ENCODE measurements at places on chromosomes 3 and 15.
A peak's percentile ranks its signal among the peaks of the same experiment; 100 is the strongest.

- no peak for DNase-seq
Observed at GRCh38 chr3:156681002-156681401, 6.6 kb downstream of the TIPARP start.

- no peak for DNase-seq
Observed at GRCh38 chr15:41567862-41568261, 8.8 kb downstream of the TYRO3 start.

- DNase-seq, result no peak
Observed at GRCh38 chr3:73734211-73735089, 109.7 kb upstream of the PDZRN3 start.

DNA sequence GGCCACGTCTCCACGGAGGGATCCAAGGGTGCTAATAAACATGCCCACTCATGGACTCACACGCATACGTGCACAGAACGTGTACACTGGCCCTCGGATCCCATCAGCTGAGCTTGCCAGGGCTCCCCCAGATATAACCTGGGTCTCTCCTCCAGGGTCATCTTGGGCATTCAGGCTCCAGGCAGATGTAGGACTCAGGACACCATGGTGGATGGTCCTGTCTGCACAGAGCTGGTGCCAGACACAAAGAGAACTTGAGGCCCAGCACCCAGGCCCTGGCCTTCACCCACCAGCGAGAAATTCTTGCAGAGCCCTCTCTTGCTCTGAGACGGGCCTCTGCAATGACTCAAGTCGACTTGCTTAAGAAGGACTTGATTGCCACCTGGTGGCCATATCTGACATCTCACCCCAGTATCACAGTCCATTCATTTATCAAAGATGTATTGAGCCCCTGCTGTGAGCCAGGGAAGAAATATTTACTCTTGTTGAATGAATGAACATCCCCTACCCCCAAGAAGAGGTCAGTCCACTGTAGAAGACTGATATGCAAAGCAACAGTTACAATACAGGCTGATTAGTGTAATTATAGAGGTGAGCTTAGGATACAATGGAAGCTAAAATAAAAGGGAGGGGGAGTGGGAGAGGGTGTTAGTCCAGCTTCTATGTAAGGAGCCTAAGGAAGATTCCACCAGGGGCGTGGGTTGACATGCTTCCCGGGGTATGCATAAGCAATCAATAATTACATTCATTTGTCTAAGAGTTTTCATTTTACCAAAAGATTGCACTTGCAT, 34.2 kb upstream of the VPS8 start:
- DNase-seq, result peak; percentile 89

GRCh38 chr15:50945725-50946124, 37.2 kb downstream of the AP4E1 start:
- DNase-seq, result no peak

DNA sequence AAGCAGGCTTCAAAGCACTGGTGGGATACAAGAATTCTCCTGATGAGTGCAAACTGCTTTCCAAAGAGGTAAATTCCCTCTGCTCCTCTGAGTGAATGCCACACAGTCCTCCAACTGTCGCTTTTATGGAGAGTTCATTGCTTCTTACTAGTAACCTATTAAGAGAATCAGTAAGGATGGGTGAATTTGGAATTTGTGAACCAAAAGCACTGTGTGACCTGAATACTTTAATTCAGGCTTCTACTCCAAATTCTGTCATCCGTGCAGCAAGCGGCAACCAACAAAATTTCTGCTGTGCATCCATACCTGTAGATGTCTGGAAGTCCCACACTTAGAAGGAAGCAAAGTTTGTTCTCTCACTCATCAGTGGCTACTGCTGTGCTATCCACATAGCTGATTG, 66.7 kb upstream of the SNRK start:
- no peak for DNase-seq

DNA sequence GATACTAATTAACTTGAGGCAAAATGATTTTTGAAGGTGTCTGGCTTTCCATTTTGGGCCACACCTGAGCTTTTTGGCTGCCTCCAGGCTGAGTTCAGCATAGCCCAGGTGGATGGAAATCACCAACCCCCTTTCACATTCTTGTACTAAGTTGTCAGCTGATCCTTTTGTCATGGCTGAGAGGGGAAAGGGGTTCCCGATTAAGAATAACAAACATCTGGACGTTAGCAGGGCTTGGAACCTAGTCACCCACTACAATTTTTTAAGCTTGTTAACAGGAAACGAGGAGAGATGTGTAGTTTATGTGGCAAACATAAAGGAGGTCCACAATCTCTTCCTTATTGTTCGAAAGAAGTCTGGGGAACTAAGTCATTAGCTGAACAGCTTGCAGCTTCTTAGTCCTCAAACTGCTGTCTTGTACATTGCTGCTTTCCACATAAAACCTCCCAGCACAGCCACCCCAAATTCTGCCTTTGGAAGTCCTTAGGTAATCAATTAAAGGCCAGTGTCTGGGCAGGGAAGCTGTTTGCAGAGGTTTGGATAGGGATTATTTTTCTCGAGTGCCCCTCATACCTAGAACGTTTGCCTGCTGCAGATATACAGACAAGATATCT, 5.0 kb downstream of the NR2F2 start:
- no peak for DNase-seq

DNA sequence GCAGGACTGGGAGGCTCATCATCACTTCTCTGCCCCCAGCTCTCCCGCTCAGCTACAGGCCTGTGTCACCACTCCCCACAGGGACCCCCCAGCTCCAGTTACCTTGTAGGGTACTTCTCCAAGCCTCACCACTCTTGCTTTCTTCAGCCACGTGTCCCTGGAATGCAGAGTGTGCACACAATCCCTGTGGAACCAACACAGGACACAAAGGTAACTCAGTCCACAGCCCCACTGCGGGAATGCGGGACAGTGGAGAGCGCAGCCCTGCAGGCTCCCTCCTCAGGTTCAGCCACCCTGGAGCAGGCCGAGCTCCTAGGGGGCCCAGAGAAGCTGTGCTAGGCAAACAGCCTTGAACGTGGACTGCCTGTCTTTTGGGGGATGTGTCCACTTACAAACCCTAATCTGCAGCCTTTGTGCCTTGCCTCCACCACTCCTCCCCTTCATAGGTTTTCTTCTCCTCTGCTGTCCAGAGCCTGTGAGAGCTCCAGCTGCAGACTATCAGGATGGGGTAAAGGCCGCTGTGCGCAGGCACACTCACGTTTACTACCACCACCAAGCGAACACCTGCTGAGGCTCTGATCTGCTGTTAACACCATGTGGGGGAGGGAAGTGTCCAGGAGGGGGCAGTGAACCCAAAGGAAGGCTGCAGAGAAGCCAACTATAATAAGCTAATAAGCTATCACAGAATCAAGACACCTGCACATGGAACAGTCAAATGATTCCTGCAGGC, 26.0 kb downstream of the XPC start:
- DNase-seq, result no peak

DNA sequence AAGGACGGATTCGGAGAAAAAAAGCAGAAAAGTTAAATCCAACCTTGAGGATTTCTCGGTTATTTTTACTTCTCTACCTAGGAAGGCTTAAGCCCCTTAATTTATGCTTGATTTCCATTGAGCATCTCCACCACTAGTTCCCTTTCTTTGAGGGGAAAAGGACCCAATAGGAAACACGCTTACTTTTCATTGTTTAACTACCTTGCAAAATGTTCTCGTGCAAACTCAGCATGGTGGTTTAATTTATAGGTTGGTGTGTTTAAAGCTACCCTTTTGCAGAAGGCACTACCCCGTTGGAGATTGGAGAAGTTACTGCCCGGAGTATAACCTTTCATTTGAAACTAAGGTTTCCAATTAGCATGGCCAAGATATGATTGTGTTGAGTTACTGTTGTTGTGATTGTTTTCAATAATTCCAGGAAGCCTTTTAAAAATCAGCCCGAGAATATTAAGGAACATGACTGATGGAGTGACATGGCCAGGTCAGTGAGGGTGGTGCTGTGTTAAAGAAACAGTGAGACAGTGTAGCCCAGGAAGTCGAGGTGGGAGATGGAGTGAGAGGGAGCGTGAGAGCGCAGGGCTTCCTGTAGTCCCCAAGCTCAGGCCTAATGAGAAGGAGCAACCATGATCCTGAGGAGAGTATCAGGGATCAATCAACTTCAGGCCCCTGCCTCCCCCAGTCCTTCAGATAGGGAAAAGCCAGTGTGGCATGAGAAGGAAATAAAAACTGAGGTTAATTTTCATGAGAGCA, 76.6 kb downstream of the AQP9 start:
- no peak for DNase-seq

DNA sequence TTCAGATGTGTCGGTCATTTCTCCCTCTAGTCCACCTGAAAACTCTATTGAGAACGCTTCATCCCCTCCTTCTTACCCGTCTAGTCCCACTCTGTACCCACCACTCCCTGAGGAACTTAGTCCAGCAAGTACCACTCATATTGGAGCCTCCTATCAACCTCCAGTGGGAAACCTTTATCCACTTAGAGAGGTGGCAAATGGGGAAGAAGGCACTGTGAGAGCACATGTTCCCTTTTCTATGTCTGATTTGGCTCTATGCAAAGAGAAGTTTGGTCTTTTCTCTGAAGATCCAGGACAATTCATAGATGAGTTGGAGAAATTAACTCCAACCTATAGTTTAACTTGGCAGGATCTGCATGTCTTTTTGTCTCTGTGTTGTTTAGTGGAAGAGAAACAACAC, 17.0 kb upstream of the RPN1 start:
- no peak for DNase-seq

DNA sequence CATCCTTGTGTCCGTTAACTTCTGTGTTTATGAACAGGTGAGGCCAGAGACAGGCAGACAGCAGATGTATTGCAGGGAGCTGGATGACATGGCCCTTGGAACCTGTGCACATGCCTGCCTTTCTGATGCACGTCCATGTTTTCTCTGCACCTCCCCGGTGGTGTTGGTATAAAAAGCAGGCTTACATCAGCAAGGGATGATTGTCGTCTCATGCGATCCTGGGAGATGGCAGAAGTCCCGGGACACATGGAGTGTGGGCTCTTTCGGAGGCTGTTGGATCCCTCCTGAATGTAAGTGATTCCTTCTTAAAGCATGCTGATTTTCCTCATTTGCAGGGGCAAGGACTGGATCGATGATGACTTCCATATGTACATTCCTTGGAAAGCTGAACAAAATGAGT, 134.8 kb downstream of the SNRPN start:
- no peak for DNase-seq

GRCh38 chr3:167409611-167410010, 29.5 kb upstream of the ZBBX start:
- DNase-seq, result no peak

DNA sequence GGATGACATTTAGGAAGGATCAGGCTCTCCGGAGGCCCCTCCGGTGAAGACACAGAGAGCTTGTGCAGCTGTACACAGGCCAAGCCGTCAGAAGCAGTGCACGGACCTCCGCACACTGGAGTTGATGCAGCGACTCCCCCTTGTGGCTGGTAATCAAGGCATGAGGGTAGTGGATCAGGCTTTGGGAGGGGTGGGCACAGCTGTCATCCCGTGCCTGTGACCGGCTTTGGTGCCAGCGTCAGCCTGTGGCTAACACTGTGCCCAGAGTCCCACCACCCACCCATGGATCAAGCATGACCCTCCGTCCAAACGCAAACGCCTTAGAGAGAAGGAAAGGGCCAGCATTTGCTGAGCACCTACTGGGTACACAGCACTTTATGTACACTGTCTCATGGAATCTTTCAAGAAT, 8.2 kb upstream of the GRIP2 start:
- peak; percentile 53 for DNase-seq

DNA sequence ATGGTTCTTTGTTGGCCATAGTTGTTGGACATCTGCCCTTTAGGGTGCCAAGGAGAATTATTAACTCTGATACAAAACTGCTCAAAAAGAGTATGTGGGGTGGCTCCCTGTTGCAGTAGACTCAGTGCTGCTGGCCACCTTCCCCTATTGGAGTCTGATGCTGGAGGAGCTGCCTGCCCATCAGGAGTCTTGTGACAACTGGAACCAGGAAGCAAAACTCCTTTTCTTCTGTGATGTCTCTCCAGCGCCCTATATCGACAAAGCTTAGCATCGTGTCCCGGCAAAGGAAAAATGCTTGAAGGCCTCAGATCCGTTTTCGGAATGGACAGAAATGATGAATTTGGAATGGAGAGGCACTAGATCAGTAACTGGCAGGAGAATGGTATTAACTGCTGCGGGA, 23.5 kb downstream of the PAK2 start:
- no peak for DNase-seq

GRCh38 chr3:20140881-20141280, 45.1 kb downstream of the SGO1 start:
- no peak for DNase-seq

GRCh38 chr3:153111016-153111415, 51.0 kb upstream of the RAP2B start:
- no peak for DNase-seq

DNA sequence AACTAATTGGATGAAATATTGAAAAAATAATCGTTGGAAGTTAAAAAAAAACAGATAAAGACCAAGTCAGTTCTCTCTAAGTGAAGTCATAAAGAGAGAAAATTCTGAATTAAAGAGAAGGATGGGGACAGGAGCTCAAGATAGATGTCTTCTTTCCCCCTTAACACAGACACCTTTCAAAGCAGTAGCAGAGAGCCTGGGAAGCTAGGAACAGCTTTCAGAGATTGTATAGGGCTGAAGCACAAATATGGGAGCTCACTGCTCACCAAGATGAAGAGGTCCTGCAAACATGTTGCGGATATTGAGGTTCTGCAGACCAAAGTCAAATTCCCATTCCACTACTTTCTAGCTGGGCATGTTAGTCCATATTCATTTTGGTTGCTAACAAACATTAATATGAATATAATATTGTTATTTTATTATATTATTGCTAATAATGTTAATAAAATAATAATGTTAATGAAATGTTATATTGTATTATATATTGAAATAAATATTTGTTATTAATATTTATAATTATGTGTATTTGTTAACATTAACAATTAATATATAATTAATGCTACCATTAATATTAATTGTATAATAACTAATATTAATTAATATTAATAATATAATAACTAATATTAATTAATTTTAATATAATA, 319.1 kb downstream of the OXSM start:
- no peak for DNase-seq

DNA sequence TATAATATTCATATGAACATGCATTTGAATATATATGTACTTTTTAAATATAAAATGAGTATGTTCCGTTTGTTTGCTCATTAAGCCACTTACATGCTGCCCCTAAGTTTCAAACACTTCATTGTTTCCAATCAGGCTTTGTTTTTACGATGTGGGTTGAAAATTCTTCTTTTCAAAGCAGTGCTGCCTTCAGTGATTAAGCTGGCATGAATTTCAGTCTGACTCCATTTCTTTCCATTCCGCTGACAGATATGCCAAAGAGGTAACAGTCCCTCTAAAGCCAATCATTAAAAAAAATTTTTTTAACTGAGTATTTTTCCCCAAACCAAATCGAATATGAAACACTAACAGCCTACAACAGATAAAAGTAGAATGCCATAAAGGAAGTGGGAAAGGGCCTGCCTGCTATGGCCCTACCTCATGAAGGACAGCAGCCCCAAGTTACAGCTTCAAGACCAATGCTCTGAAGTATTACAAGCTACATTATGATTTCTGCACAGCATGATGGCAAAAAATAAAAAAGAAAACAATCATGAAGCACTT, 40.0 kb downstream of the DCUN1D1 start:
- DNase-seq, result no peak

GRCh38 chr3:146540236-146540635, 4.2 kb downstream of the PLSCR1 start:
- DNase-seq, result no peak

GRCh38 chr3:185732782-185733181, 92.1 kb downstream of the IGF2BP2 start:
- DNase-seq, result no peak

Data from activated CD4-positive, alpha-beta T cell treated with anti-CD3 and anti-CD28 coated beads, Interleukin-2, amount 50 U/mL, for 48 hours (primary cell).